ENCODE measurements at places on chromosomes 2 and 18. TPM values are rescaled to one million over a fixed set of nuclear protein-coding genes. Genes with fewer than 3 reads are reported as not detected.

The CHST9 gene
- 3.1 TPM for total RNA-seq

The MDH1B gene
- 2.5 TPM for total RNA-seq

The NRP2 gene
- total RNA-seq = 22.1 TPM

The LHCGR gene
- total RNA-seq = 0.16 TPM

The PROKR1 gene
- 2.0 TPM for total RNA-seq

The RAB17 gene
- 0.16 TPM for total RNA-seq

The FHOD3 gene
- 51.2 TPM for total RNA-seq

The TXNDC2 gene
- total RNA-seq = not detected

The GAL3ST2 gene
- 0.16 TPM for total RNA-seq

The DSEL gene
- total RNA-seq = 71.4 TPM

The TNFAIP6 gene
- 0.31 TPM for total RNA-seq

The PRSS56 gene
- total RNA-seq = not detected

The CREG2 gene
- 4.8 TPM for total RNA-seq

The SPDYA gene
- total RNA-seq = 1.4 TPM

The CNOT9 gene
- 39.6 TPM for total RNA-seq

The COPS8 gene
- 139 TPM for total RNA-seq

The ANTXR1 gene
- 9.8 TPM for total RNA-seq

The NTSR2 gene
- 0.31 TPM for total RNA-seq

The CDH20 gene
- 7.3 TPM for total RNA-seq

The IL1B gene
- 0.78 TPM for total RNA-seq

The GAREM1 gene
- 22.0 TPM for total RNA-seq

The TMEFF2 gene
- total RNA-seq = 50.4 TPM

The TRIM43 gene
- not detected for total RNA-seq

The NCL gene
- total RNA-seq = 113 TPM

The ADRA2B gene
- not detected for total RNA-seq

The G6PC2 gene
- not detected for total RNA-seq

The RBM43 gene
- total RNA-seq = 2.8 TPM

The CMPK2 gene
- total RNA-seq = 10.9 TPM

The ALPP gene
- total RNA-seq = not detected

The HAAO gene
- total RNA-seq = 0.62 TPM

The ABCB11 gene
- total RNA-seq = 0.16 TPM

The ELAC1 gene
- 7.2 TPM for total RNA-seq

The NAT8 gene
- total RNA-seq = not detected

The C2orf66 gene
- total RNA-seq = 0.16 TPM

The ESPNL gene
- total RNA-seq = 0.16 TPM

The ACVR2A gene
- total RNA-seq = 125 TPM

The HSPE1 gene
- 63.3 TPM for total RNA-seq

The KIF5C gene
- 379 TPM for total RNA-seq

The ZNF396 gene
- 5.0 TPM for total RNA-seq

The LIMS4 gene
- total RNA-seq = 0.31 TPM

The GPR45 gene
- 0.78 TPM for total RNA-seq

The ZSWIM2 gene
- 1.2 TPM for total RNA-seq

The LINC00305 gene
- total RNA-seq = not detected

The SLC16A14 gene
- total RNA-seq = 66.8 TPM

The WNT10A gene
- not detected for total RNA-seq

The RIT2 gene
- total RNA-seq = 21.8 TPM

The TTC27 gene
- total RNA-seq = 29.0 TPM

The GKN2 gene
- total RNA-seq = not detected

The POTEF gene
- not detected for total RNA-seq

The MEP1B gene
- total RNA-seq = 0.78 TPM

The RAX gene
- not detected for total RNA-seq

The IL18R1 gene
- total RNA-seq = under 0.01 TPM

The RAB3GAP1 gene
- 89.7 TPM for total RNA-seq

The MAP3K19 gene
- total RNA-seq = 0.78 TPM

The STEAP3 gene
- not detected for total RNA-seq

Measured in occipital lobe (tissue), 3 donors.